ENCODE measurements at places on chromosomes 11 and 22. TPM values are rescaled to one million over a fixed set of nuclear protein-coding genes. Genes with fewer than 3 reads are reported as not detected.

DNA sequence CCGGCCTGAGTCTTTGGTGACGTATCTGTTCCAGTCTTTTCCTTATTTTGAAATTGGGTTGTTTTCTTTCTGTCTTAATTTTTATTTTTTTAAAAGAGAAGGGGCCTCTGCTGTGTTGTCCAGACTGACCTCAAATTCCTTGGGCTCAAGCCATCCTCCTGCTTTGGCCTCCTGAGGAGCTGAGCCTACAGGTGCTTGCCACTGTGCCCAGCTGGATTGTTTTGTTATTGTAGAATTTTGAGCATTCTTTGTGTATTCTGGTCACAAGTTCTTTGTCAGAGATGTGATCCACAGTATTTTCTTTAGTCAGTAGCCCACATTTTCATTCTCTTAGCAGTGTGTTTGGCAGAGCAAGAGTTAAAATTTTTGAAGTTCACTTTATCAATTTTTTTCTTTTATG lies 100.1 kb downstream of the ATXN10 start:
- DNase-seq, result no peak
- H3K27me3 ChIP-seq, result no peaks in the 10 kb centered on the region
- no peak overlapping the region for H3K4me3 ChIP-seq

- H3K4me3 ChIP-seq, result no peak overlapping the region
- no peak overlapping the region for H3K27ac ChIP-seq
- no peaks in the 10 kb centered on the region for H3K36me3 ChIP-seq
- peaks cover 18% of the 10 kb centered on the region for H3K27me3 ChIP-seq
- H3K4me1 ChIP-seq, result no peaks in the 10 kb centered on the region
- DNase-seq, result no peak
Observed at GRCh38 chr22:27723158-27723557, 78.4 kb downstream of the MN1 start.

DNA sequence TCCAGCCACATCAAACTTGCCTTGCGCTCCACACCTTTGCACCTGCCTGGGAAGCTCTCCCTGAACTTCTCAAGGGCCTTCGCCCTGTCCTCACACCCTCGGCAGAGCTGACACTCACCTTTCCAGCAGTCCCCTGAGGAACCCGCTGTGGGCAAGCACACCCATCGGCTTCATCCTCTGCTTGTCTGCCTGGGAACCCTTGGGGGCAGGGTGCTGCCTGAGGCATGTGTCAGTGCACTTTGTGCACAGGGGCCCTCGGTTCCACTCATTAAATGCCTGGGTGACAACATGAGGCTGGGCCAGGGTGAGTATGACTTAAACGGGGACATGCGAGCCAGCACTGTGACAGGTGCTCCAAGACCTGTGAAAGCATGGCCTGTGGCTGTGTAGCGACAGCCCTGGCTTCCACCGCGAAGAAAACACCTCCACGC lies 2.6 kb upstream of the LRFN4 start:
- peaks cover 9% of the 10 kb centered on the region for H3K4me1 ChIP-seq
- H3K27ac ChIP-seq, result no peak overlapping the region
- H3K36me3 ChIP-seq, result peaks cover 1% of the 10 kb centered on the region
- DNase-seq, result no peak
- H3K27me3 ChIP-seq, result no peaks in the 10 kb centered on the region
- no peak overlapping the region for H3K4me3 ChIP-seq

Gene PDXP
- total RNA-seq, result 17.2 TPM

DNA sequence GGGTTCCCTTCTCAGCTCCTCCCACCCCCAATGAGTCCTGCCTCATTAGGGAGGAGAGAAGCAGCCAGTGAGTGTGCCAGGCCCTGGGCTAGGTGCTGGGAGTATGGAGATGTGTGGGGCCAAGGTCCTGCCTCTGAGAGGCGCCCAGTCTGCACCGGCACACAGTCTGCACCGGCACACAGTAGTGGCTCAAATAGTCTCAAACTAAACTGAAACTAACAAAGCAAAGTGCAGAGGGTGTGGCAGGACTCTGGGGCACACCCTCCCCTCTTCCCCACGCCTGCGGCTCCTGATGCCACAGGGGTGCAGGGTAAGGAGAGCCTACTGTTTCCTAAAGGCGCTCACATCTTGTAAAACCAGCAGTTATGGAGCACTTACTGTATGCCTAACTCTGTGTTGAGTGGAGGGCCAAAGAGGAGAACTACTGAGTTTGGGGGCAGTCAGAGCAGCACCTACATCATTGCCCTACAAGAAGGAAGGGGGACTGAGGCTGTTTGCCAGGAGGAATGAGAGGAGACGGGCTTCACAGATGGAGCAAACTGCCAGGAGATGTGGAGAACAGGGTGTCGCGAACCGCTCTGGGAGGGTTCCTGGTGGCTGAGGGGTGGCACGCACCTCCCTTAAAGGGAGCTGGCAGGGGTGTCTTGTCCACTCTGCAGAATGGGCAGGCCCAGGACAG lies 939 bp upstream of the SH3BP1 start:
- no peaks in the 10 kb centered on the region for H3K27me3 ChIP-seq
- peak; percentile 28 for DNase-seq
- H3K36me3 ChIP-seq, result peaks cover 4% of the 10 kb centered on the region

- no peaks in the 10 kb centered on the region for H3K36me3 ChIP-seq
- H3K4me3 ChIP-seq, result no peak overlapping the region
- H3K4me1 ChIP-seq, result peaks cover 21% of the 10 kb centered on the region
Observed at GRCh38 chr22:28833276-28833923, 33.0 kb upstream of the XBP1 start.

- DNase-seq, result no peak
- H3K27ac ChIP-seq, result no peak overlapping the region
- no peaks in the 10 kb centered on the region for H3K36me3 ChIP-seq
- H3K4me1 ChIP-seq, result no peaks in the 10 kb centered on the region
Observed at GRCh38 chr11:34665077-34665835, 44.4 kb downstream of the EHF start.
